ENCODE measurements at places on chromosomes 5 and 9.

DNA sequence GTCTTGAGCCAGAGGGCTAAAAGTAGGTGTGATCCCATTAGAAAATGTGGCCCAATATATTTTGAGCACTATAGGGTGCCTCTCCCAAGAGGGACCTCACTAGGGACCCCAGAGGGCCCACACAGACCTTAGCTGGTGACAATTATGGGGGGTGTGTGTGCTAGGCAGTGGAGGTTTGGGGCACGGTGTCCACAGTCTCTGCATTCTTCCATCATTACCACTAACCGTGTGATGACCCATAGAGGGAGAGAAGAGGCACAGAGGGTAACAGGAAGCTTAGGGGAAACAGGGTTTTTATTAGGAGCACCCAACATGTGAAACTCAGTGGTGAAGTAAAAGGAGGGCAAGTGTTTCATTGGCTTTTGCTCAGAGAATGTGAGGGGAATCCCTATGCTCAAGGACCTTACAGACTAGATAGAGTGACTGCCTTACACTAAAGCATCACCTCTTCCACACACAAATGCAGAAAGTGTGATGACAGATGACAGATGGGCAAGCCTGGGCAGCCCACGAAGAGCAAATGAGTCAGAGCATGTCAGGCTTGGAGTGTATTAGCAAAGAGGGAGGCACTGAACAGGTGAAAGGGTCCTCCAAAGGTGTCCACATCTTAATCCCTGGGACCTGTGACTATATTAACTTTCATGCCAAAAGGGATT is 2.5 kb upstream of the ACTL7A start:
- DNase-seq, result no peak

GRCh38 chr9:27196383-27196782 is 87.4 kb downstream of the TEK start:
- no peak for DNase-seq

DNA sequence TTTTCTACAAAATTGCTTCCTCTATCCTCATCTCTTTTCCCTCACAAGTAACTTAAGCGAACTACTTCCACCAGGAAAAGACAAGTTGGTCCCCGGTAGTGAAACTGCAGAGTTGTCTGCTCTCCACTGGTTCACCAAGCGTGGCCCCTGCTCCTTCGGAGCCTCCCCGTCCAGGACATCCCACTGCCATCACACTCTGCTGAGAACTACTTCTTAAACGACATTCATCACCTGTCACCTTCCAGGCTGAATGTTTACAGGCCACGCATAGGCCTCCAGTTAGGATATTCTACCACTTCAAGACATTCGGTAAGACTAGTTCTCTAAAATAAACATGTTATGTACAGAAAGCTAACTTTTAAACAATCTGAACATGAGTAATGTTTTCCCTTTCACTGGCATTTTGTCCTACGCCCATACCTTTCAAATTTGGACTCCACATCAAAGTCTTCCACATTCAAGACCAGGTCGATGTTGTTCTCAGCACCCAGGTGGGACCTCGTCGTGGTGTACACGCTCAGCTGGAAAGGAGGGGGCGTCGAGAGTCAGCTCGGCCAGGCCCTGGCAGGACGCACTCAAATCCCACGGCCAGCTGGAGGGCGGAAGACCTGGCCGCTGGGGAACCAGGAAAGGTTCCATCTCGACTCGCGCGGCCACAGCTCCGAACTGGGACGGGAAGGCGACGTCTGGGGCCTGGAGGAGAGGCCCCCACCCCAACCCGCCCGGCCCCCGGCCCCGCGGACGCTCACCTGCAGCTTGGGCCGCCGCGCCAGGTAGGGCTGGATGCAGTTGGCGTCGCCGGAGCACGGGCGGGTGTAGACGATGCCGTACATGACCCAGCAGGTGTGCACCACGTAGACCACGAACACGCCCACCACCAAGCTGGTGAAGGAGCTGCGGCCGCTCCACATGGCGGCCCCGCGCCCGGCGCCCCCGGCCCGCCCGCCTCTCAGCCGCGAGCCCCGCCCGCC is 683 bp downstream of the CLPTM1L start:
- no peak for DNase-seq

DNA sequence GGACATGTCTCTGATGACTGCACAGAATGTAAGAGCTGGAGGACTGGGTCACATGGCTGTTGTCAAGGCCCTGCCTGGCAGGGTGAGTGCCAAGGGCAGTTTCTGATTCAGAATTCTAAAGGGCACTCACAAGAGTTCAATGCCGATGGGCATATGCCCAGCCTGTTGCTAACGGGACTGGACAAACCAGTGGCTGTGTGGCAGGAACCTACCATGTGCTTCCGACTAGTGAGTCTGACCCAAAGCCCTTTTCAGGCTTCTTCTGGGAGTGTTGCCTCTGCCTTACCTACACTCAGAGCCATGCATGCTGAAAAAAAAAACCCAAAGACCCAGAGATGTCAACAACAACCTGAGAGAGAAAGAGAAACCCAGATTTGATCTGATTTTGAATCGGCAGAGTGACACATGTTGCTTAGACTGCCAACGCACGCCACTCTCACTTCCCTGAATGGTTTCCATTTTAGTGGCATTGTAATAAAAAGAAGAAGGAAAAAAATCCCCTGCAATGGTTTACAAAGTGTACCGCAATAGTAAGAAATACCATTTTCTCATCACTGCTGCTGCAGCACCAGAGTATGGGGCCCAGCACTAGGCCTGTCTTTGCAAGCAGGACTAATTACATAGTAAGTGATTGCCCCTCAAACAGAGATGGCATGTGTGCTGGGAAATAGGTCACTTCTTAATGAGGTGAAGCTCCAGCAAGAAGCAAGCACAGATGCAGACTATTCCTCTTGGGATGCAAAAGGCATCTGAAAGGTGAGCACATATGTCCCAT is 194.3 kb downstream of the PALM2AKAP2 start:
- DNase-seq, result no peak

GRCh38 chr5:170403675-170404074 is 14.5 kb upstream of the KCNMB1 start:
- no peak for DNase-seq

- no peak for DNase-seq
Observed at GRCh38 chr5:54754878-54755277, 230.5 kb downstream of the ESM1 start.

Data from bone marrow (tissue), 2 donors.